ENCODE measurements at places on chromosomes 1 and 21. TPM values are rescaled to one million over a fixed set of nuclear protein-coding genes. Genes with fewer than 3 reads are reported as not detected.
A peak's percentile ranks its signal among the peaks of the same experiment; 100 is the strongest.

GRCh38 chr1:23936481-23937176 is 23.0 kb upstream of the PNRC2 start:
- DNase-seq = no peak

DNA sequence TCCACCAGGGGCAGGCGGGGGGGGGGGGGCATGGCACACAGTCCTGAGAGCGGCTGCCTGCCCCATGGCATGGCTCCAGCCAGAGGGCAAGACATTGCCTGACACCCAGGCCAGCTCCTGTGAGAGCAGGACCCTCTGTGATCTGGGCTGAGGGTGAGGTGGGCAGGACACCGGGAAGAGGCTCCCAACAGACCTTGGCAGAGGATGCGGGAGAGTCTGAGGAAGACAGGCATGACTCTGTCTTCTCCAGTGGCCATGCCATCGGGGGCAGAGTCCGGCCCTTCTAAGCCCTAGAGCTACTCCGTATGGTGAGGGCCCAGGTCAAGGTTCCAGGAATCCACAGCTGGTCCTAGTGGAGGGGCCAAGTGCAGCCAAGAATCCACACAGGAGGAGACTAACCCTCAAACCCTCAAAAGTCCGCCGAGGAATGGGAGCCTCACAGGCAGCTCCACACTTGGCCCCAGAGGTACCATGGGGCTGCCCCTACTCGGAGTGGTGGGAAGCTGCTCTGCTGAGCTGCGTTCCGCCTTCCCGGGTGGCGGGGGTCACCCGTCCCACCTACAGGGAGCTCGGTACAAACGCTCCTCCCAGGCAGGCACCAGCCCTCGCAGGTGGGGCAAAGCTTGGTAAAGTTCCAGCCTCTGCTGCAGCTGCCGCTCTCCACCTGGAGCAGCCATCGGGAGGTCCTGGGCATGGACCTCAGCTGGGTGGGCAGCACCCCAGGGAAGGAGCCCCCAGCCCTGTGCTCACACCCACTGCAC is 6.5 kb downstream of the ACTRT2 start:
- DNase-seq = no peak

DNA sequence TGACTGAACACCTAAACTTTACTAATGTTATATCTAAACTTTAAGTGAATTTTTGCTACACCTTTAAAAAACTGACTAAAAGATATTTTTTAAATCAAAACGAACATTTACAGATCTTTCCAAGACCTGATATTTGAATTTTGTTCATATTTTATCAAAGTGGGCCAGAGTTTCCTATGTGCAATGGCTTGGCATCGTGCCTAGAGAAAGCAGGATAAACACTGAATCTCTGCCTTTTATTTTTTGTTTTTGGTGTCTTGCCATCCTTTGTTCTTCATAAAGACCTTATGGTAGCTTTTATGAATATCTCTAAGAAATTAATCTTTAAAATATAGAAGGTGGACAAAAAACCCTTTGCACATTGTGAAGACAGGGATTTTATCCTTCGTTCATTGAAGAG is 25.8 kb upstream of the VPS26C start:
- peak; percentile 92 for DNase-seq

DNA sequence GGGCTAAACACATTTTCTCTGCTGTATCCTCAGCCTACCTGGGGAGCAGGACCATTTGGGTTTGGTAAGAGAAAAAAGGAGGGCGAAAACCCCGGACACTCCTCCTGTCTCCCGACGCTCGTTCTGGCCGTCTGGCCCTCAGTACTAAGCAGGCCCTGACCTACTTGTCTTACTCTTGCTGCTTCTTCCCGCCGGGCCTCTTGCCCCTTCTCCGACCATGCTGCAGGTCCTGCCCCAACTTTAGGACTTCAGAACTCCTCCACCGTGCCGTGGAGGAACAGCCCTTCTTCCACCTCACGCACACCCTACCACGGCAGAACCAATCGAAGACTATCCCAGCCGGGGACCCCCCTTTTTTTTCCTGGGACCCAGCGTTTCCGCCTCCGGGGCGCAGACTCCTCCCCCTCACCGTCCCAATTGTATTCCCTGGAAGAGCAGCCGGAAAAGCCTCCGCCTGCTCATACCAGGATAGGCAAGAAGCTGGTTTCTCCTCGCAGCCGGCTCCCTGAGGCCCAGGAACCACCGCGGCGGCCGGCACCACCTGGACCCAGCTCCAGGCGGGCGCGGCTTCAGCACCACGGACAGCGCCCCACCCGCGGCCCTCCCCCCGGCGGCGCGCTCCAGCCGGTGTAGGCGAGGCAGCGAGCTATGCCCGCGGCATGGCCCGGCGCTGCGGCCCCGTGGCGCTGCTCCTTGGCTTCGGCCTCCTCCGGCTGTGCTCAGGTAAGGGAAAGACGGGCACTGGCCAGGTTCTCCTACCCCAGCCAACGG is at the start of gene CHRNB2:
Gene CHRNB2 (plus strand): TSS at position 393 of the 771 bp plus-strand sequence. CDS start 267 bp downstream, at position 660.
- DNase-seq = peak; percentile 35

GRCh38 chr1:66671455-66671854 is 80.8 kb upstream of the DYNLT5 start:
- DNase-seq = no peak

SIK1 gene
- polyA plus RNA-seq = 0.59 TPM

DNA sequence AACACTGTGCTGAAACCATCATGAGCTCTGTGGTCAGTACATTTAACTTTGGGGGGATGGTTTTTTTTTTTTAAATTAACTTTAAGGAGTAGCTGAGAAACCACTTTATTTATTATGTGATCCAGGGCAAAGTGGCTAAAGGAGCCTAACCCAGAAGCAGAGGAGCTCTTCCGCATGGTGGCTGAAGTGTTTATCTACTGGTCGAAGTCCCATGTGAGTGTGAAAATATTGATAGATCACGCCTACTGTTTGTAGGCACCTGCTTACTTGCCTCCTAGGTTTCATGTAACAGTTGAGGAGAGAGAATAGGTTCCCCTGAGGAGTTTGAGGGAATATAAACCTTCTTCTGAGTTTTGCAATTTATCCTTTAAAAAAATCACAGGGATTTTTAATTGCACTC is 181.4 kb downstream of the ZP4 start:
- no peak for DNase-seq

DNA sequence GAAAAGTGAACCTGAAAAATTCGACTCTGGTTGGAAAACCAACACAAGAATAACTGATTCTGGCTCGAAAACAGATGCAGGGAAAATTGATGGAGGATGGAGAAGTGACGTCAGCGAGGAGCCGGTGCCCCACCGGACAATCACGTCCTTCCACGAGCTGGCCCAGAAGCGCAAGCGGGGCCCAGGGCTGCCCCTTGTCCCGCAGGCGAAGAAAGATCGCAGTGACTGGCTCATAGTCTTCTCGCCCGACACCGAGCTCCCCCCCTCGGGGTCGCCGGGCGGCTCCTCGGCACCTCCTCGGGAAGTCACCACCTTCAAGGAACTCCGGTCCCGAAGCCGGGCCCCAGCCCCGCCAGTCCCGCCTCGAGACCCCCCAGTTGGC is 1.9 kb downstream of the RUSC1 start:
- DNase-seq = peak; percentile 57

DNA sequence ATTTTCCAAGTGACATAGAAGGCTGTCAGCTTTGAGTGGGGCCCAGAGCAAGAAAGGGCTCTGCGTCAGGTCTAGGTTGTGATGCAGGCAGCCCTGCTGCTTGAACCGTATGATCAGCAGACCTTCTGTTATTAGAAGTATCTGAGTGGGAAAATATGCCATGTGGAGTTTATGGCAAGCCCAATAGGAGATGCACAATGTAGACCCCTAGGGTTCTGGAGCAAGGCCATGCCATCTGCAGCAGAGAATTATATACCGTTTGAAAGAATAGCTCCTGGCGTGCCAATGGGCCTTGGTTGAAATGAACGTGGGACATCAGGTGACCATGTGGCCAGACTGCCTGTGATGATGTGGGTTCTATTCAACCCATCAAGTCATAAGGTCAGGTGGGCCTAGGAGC is 44.1 kb upstream of the ZBTB18 start:
- no peak for DNase-seq

DNA sequence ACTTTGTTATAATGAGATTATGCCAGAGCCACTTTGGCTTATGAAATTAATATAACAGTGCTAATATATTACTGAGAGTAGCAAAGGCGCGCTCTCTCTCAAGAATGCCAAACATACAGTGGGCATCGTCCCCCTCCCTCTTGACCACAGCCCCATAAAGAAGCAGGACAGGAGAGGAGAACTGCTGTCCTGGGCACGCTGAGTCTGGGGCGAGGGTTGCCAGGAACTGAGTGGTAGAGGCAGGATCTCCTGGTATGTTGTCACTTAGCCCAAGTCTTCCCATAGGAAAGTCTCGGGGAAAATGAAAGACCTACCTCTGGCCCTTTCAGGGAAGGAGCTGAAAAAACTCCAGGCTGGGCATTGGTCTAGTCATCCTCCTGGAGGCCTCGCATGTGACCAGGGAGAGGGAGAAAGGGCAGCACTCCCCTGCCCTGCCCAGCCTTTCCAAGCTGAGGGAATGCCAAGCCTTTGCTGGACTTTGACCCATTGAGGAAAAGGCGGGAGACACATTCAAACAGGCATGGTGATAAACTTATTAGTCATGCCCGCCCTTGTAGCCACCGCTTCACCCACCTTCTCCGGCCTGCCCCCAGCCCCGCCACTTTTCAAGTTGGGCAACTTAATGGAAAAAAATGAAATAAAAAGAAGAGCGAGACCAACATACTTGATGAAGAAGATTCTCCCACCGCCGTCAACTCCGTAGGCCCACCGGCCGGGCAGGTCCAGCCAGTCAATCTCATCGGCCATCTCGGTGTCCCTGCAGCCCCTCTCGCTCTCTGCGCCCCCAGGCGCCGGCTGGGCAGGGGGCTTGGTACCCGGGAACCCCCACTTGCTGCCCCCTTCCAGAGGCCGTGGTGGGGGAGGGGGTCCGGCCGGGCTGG is 17.4 kb upstream of the PLEKHA6 start:
- peak; percentile 64 for DNase-seq

- DNase-seq = no peak
Observed at GRCh38 chr1:4969556-4970129, 315.2 kb downstream of the AJAP1 start.

GRCh38 chr1:197745911-197746310 is 29.4 kb downstream of the DENND1B start:
- no peak for DNase-seq

DNA sequence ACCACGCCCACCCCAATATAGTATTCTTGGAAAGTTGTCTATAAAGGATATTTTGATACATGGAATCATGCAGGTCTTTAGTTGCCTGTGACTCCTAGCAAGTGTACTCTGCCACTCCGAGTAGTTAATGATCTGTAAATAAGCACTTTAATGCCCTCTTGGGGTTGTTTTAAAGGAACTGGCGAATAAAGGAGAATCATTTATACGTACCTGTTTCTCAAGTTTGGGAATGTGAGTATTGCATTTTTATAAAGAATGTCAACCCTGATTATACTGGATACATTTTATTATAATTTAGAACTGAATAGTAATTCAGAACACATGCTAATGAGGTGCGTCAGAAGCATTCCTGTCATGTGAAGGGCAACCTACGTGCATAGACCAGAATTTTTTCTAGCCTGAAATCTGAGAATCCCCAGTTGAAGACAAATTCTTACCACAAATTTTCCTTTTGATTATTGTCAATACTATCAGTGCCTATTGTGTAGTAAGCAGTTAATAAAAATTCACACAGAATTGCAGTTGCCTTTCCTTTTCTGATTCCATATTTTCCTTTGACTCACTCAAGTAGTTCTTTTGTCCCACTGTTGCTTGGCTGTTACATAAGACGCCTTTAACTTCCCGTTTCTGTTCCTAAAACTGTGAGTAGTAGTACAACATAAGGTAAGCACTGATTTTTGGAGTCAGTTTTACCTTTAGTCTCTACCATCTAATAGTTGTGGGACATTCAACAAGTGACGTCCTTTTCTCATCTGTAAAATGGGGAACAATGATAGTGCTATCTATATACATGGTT is 5.1 kb downstream of the AHCYL1 start:
- DNase-seq = no peak

KCNK2 gene
- polyA plus RNA-seq = 0.08 TPM
